ENCODE measurements at places on chromosomes 16 and 17. TPM values are rescaled to one million over a fixed set of nuclear protein-coding genes. Genes with fewer than 3 reads are reported as not detected.

Gene PNMT
- 0.40 TPM for total RNA-seq

Gene WNT3
- not detected for total RNA-seq

Gene TBC1D3
- total RNA-seq: not detected

Gene POLR3K
- 52.6 TPM for total RNA-seq

Gene CTU2
- 37.8 TPM for total RNA-seq

Gene CYBC1
- total RNA-seq: 192 TPM

Gene CASKIN1
- total RNA-seq: 7.2 TPM

Gene TNS4
- total RNA-seq: 6.3 TPM

Gene NOXO1
- 0.31 TPM for total RNA-seq

Gene REXO5
- total RNA-seq: 16.4 TPM

Gene ST6GALNAC2
- total RNA-seq: not detected

Gene PLD6
- 6.2 TPM for total RNA-seq

Gene ABCC12
- not detected for total RNA-seq

Gene TMEM92
- total RNA-seq: not detected

Gene ACSM5
- not detected for total RNA-seq

Gene GCGR
- not detected for total RNA-seq

Gene MYADML2
- not detected for total RNA-seq

Gene TPSAB1
- not detected for total RNA-seq

Gene WNK4
- 0.72 TPM for total RNA-seq

Gene ADCY9
- total RNA-seq: 4.8 TPM

Gene RNF222
- total RNA-seq: 0.11 TPM

Gene RPAIN
- total RNA-seq: 61.4 TPM

Gene WFDC1
- not detected for total RNA-seq

Gene CBFA2T3
- 0.34 TPM for total RNA-seq

Gene IKZF3
- 52.1 TPM for total RNA-seq

Gene HOXB9
- 6.9 TPM for total RNA-seq

Gene MT1A
- total RNA-seq: not detected

Gene NOS2
- not detected for total RNA-seq

Gene HOXB4
- total RNA-seq: 1.7 TPM

Gene CA7
- total RNA-seq: 0.27 TPM

Gene UTS2R
- total RNA-seq: not detected

Gene PRSS21
- 11.3 TPM for total RNA-seq

Gene CBFB
- 114 TPM for total RNA-seq

Gene DYNLRB2
- total RNA-seq: not detected

Gene CXCL16
- 2.5 TPM for total RNA-seq

Gene PRR29
- total RNA-seq: 0.74 TPM

Gene GPR142
- total RNA-seq: not detected

Gene DPEP2NB
- total RNA-seq: not detected
